ENCODE measurements at places on chromosomes 3 and 15.

- peak; percentile 66 for DNase-seq
Observed at GRCh38 chr3:134057006-134057653, 27.4 kb upstream of the SLCO2A1 start.

- DNase-seq, result no peak
Observed at GRCh38 chr3:82354228-82354627, 592.8 kb upstream of the GBE1 start.

- DNase-seq, result no peak
Observed at GRCh38 chr3:155646669-155647068, 98.2 kb downstream of the PLCH1 start.

DNA sequence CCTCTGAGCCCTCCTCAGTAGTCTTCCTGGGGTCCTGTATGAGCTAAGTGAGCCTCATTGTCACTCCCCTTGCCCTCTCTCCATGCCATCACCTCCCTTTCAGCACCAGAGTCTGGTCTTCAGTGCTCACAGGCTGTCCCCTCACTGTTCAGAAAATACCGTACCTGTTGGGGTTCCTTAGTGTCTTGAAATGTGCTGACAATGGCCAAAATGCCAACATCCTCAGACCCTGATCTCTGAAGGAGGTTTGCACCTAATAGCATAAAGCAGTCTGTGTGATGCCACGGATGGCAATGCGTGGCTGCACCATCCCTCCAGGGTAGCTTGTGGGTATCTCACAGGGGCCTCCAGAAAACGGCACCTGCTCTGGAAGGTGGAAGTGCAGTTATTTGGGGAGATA lies 301.0 kb upstream of the TLE3 start:
- no peak for DNase-seq

DNA sequence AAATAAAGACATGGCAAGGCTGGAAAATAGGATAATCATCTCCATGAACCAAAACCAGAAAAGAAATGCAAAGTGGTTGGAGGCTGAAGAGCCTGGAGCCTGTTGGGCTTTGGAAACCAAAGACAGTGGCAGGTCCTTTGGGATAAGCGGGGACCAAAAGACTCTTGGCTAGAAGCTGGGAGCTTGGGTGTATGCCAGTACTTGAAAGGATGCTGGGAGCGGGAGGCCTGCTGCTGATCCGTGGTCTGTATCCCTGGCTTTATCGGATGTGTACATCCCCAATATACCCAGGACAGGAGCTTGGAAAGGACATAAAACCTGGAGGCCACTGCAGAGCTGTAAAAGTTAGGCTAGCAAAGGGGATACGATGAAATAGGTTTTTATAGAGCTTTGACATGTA lies 1.3 kb upstream of the CHRNB4 start:
- no peak for DNase-seq

- DNase-seq, result peak; percentile 29
Observed at GRCh38 chr3:101976473-101976872, 127.2 kb downstream of the NFKBIZ start.

GRCh38 chr3:126113733-126114442 lies 30.0 kb upstream of the SLC41A3 start:
- DNase-seq, result no peak

DNA sequence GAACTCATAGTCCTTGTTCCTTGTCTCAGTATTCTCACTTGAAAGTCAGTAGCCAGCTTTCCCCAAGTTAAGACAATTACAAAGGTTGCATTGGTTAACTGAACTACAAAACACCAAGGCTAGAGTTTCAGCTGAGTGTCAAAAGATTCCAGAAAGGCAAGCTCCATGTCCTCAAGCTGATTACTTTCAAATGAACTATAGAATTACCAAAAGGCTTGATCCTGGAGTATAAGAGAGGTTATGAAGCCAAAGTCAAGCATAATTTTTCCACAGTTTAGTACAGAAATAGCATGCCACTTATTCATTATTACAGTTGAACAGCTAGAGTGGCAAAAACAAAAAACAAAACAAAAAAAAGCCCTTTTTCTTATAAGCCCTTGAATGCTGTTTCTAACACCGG lies 51.9 kb downstream of the ZBTB20 start:
- no peak for DNase-seq

GRCh38 chr3:96106701-96107100 lies 707.7 kb upstream of the EPHA6 start:
- DNase-seq, result no peak

All from fibroblast of mammary gland (primary cell).